Activated CD4-positive, alpha-beta memory T cell treated with anti-CD3 and anti-CD28 coated beads, Interleukin-2, amount 10 ng/mL, durations not matched to agents 7 days and 5 days (primary cell): ENCODE measurements at places on chromosomes 13 and 19. TPM values are rescaled to one million over a fixed set of nuclear protein-coding genes. Genes with fewer than 3 reads are reported as not detected.

DNA sequence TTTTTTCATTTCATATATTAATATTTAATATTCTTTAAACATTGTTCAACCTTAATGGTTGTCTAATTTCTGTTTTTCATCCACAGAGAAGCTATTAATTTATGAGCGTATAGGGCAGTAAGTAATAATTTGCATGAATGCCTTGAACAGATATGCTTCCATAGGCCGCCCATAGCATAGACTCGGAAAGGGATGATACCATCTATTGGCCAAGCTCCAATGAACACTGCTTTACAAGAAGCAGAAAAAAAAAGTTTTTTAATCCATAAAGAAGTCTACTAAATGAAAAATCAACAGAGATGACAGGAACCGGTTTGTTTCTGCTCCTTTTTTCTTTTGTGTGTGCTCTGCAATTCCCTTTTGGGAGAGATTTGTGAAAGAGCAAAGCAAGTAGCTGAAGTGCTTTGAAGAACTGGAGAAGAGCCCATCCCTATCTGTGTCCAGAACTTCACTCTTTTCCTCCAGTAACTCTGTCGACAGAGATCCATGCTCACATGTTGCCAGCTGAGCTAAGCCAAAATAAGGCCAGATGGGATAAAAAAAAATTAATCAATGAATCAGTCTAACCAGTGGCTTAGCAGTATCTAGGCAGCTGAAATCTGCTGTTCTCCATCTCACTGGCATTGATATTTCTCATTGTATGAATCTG lies 215.9 kb upstream of the SOX21 start:
- no peak for DNase-seq

DNA sequence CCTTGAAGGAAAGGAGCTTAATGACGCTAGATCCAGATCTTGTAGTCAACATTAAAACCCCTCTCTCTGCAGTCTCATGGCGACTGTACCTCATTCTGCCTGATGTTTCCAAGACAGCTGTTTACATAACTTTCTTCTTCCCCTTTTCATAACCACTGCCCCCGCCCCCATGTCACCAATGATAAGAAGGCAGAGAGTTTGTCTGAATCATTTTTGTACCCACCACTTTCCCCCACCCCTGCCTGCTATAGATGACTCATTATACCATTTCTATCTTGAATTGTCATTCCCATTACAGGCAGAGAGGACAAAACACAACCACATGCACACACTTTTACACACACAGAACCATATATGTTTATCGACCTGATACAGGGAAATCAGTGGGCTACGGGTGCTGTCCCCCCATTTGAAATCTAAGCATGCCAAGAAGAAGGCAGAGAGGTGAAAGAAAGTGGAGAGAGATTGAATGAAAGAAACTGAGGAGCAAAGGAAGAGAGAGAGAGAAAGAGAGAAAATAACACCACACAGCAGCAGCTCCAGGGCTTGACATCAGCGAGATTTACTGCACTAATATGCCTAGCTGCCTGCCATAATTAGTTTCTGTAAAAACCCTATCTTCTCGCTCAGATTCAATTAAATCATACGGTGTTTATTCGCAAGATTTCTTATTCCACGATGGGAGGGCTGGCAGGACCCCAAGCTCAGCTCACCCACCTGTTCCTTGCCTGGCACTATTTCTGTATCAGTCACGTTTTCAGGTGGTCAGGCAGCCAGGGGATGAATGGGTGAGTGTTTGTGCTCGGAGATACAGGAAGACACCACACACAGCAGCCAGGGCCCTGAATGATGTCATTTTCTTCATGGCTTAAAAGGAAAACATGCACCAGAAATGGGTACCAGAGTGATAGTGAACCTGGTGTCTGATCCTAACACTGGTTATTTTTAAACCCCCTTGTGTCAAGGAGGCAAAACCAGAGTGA lies 114.3 kb upstream of the SERP2 start:
- DNase-seq = peak; percentile 66

DNA sequence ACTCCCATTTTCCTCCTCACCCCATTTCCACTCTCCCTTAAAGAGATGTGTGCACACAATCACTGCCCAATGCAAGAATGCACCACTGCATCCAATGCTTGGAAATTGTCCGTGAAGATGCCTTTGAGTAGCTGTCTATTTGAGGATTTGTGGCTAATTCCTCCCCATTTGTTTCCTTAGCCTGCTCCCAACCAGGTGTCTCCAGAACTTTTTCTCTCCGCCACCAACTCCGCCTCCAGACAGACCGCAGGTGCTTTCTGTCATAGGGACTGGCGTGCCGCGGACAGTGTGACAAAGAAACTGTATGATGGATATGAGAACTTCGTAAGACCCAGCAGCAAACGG lies 461 bp upstream of the TM9SF2 start:
- no peak for DNase-seq

GRCh38 chr13:85243831-85244230 lies 555.4 kb downstream of the SLITRK6 start:
- DNase-seq = no peak

- no peak for DNase-seq
Observed at GRCh38 chr13:112562254-112562653, 25.7 kb downstream of the TUBGCP3 start.

DNA sequence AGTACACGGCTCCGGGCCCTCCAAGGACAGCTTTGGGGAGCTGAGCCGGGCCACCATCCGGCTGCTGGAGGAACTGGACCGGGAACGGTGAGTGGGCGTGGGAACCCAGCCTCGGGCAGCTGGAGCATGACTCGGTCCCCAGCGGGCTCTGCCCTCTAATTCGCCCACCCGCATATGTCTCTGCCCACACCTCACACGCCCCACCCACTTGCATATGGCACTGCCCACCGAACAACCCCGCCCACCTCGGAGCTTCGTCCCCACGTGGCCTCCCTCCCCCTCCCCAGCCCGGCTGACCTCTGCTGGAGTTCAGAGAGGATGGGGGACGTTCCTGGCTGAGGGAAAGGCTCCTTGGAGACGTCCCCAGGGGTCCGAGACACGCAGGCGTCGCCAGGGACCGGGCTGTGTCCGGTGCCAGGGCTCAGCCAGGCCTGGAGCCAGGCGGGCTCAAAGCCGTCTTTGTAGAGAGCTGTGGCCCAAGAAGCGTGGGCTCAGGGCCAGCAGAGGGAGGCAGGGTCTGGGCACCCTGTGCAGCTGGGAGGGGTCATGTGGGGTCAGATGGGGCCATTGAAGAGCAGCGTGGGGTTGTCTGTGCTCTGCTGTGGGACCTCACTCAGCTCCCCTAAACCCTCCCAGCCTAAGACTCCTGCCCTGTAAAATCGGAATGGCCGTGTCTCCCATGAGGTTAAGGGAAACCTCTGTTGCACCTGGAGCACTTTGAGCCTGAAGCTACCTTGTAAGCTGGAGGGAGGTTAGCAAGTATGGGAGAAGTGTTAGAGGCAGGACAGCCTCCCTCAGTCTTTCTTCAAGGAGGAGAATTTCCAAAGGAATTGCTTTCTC lies 3.8 kb downstream of the APC2 start:
- no peak for DNase-seq

DNA sequence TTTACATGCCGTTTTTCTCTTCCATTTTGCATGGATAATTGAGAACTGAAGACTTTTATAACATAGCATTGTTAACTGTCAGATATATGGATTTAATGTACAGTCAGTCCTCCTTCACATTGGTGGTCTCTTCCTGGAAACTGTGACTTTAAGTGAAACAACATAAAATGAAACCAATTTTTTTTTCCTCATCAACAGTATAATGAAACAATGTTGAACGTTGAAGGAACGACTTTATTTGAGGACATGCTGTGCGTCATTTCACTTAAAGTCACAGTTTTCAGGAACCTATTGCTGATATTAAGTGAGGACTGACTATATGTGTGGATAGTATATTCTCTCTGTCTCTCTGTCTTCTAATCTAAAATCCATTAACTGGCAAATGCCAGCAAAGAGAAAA lies 54.8 kb downstream of the COG3 start:
- DNase-seq = no peak

The HIPK4 gene
- 0.10 TPM for total RNA-seq

- DNase-seq = no peak
Observed at GRCh38 chr13:74485757-74486156, 351.6 kb upstream of the KLF12 start.

The PCDH20 gene
- not detected for total RNA-seq

DNA sequence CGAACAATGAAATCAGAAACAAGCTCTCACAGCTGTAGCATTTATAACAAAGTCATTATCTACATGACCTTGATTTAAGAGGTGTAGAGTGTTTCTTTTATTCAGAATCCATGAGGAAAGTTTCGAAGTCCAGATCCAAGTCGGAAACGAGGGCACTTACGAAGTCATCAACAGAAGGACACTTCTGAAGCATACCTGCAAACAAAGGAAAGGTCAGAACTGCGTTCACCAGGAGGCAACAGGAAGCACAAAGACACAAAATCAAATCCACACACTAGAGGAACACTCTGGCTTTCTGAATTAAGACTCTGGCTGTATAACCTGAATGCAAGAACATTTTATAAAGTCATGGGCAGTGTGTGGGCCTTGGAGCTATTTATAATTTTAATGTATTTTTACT lies 158.9 kb downstream of the MIPEP start:
- no peak for DNase-seq

DNA sequence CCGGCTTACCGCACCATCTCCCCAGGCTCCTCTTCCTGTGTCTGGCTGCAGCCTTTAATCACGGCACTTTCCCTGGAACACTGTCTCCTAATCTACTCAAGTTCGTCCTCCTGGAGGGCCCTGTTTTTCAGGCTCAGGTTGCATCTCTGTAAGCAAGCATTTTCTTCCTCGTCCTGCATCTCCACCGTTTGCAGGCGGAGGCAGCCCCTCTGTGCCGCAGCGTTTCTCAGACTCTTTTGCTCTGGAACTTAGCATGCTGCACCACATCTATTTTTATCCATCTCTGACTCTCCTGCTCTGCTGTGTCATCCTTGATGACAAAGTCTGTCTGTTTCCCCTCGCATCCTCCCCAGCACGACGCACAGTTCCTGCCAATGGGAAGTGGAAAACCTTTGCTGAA lies 117.5 kb downstream of the ATP8A2 start:
- no peak for DNase-seq
